Thyroid gland (tissue), 4 donors: ENCODE measurements at places on chromosomes 1 and 21. TPM values are rescaled to one million over a fixed set of nuclear protein-coding genes. Genes with fewer than 3 reads are reported as not detected.

GBP7 gene
- total RNA-seq = not detected

CRABP2 gene
- 3.0 TPM for total RNA-seq

SMPDL3B gene
- 22.3 TPM for total RNA-seq

- H3K4me1 ChIP-seq = peaks cover 17% of the 10 kb centered on the region
- no peaks in the 10 kb centered on the region for H3K27me3 ChIP-seq
- DNase-seq = no peak
These were observed 99.8 kb downstream of the KAZN start for GRCh38 chr1:14698314-14698713.

GRCh38 chr1:117398957-117399356 lies 31.7 kb downstream of the MAN1A2 start:
- H3K36me3 ChIP-seq = no peaks in the 10 kb centered on the region
- no peak for DNase-seq
- no peaks in the 10 kb centered on the region for H3K4me1 ChIP-seq
- H3K27ac ChIP-seq = no peak overlapping the region
- H3K4me3 ChIP-seq = no peak overlapping the region
- no peaks in the 10 kb centered on the region for H3K27me3 ChIP-seq

- no peak for DNase-seq
- H3K27ac ChIP-seq = no peak overlapping the region
- H3K4me3 ChIP-seq = no peak overlapping the region
These were observed 39.1 kb upstream of the IGSF5 start for GRCh38 chr21:39705849-39706248.

DNA sequence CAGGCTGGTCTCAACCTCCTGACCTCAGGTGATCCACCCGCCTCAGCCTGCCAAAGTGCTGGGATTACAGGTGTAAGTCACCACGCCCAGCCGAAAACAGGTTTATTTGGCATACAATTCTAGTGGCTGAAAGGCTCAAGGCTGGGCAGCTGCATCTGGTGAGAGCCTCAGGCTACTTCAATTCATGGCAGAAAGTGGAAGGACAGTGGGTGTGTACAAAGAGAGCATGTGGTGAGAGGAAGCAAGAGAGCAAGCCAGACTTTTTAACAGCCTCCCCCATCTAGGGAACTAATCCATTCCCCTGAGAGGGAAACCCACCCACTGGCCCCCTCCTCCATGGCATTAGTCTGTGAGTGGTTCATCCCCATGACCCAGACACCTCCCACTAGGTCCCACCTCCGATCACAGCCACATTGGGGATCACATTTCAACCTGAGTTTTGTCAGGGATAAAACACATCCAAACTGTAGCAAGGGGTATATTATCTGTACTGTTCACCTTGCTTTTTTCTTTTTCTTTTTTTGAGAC lies 9.5 kb downstream of the BMP8A start:
- H3K36me3 ChIP-seq = no peaks in the 10 kb centered on the region
- peaks cover 9% of the 10 kb centered on the region for H3K4me1 ChIP-seq
- H3K27ac ChIP-seq = no peak overlapping the region

DNA sequence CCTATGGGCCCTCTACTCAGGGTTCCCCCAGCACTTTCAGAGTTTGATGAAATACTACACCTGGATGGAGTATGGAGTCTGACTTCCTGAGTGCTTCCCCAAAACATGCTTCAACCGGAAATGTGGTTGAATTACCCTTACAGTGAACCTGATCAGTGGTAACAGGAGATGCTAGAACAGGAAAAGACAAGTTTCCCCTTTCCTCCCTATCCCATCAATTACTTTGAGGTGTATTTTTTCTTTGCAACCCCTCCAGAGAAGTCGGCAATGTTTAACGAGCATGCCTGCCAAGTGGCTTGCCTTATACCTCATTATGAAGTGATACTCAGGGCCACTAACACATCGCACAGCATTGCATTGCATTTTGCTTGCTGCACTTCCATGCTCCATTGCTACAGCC lies 7.0 kb downstream of the KRTAP15-1 start:
- no peaks in the 10 kb centered on the region for H3K4me1 ChIP-seq
- no peak for DNase-seq
- H3K27ac ChIP-seq = no peak overlapping the region

DNA sequence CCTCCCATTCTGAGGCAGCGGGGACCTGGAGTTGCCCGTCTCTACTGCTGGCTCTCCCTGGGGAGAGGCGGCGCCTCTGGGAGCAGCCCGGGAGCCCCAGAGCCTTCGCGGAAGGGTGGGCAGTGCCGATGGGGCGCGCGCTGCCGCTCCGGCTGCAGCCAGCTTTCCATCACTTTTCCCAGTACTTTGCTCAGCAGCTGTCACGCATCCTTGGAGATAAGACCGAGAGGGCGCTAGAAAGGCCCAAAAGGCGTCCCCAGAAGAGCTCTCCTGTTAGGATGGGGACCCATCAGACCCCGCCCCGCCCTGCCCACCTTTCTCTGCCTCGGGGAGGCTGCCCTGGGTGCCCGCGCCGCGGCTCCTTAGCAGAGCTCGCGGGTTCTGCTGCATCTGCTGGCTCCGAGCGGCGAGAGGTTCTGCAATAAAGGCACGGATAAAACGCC lies 534 bp downstream of the KCNH1 start:
- DNase-seq = peak; percentile 10
- H3K36me3 ChIP-seq = no peaks in the 10 kb centered on the region
- no peaks in the 10 kb centered on the region for H3K27me3 ChIP-seq
- H3K4me1 ChIP-seq = peaks cover 6% of the 10 kb centered on the region
- H3K4me3 ChIP-seq = peak overlapping the region; percentile 5

LAX1 gene
- 0.22 TPM for total RNA-seq

VHLL gene
- not detected for total RNA-seq

DNA sequence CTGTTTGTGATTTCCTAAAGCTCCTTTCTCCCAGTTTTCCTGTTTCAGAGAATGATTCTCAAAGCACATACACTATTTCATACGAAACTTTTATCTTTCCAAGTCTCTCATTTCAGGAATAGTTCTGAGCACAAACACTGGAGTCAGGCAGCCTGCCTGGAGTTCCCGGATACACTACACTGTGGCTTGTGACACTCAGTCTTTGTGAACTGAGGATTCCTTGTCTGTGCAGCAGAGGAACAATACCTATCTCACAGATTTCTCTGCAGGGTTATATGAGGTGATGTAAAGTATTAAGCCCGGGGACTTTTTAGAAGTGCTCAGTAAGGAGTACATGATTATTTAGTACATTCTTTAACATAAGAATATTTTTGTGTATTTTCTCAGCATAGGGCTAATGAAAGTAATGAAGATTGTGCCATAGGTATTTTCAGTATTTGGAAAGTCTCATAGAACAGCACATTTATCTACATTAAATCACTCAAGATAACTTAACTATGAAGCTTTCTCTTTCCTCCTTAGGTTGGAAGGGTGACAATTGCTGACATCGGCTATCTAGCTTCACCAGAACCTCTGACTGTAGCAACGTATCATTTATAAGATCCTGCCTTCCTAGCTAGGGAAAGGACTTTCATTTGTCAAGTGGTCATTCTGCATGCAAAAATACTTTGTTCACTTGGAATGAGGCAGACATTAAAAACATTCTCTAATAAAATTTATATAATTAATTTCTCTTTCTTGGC lies 12.9 kb downstream of the GBP2 start:
- no peak for DNase-seq
- H3K36me3 ChIP-seq = no peaks in the 10 kb centered on the region
- H3K4me1 ChIP-seq = no peaks in the 10 kb centered on the region
- H3K4me3 ChIP-seq = no peak overlapping the region

DNA sequence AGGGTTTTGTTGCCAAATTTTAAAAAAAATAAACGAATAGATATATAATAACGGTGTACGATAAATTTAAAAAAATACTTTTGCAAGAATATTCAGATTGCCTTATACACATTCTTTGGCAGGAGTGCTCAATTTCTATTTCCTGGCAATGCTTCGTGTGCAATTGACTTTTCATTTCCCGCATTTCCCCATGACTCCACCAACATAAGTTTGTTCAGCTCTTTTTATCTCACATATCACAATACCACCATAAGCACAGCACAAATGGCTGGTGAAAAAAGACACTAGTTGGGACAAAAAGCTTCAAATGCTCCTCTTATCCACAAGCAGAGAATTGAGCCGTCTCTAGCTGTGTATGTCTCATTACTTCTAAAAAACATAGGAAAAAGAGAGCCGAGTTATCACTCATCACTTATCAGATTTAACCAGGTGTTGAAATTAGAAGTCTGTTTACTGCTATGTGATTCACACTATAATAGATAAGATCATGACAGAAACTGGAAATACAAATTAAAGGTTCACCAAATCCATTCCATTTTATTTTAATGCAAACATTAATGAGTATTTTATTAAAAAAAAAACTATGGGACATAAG lies 28.9 kb upstream of the RGS1 start:
- DNase-seq = no peak
- H3K27ac ChIP-seq = no peak overlapping the region
- H3K27me3 ChIP-seq = no peaks in the 10 kb centered on the region
- H3K4me3 ChIP-seq = no peak overlapping the region
- no peaks in the 10 kb centered on the region for H3K36me3 ChIP-seq

CELA3B gene
- not detected for total RNA-seq

DNA sequence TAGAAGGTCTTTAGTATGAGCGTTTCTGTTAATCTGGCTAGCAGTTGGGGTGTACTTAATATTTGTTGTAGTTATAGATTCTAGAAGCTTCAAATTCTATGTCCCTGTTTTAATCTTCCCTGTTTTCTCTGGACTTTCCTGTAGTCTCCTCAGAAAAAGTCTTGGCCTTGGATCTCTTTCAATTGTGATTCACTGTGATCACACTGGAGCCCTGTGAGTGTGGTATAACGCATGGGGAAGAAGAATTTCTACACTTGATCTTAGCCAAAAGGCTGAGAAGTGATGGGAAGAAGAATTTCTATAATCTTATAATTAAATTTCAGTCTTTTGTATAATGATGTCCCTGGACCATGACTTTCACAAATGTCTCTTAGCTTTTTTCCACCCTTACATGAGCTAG lies 36.7 kb upstream of the COP1 start:
- no peak overlapping the region for H3K4me3 ChIP-seq
- no peak overlapping the region for H3K27ac ChIP-seq
- H3K27me3 ChIP-seq = no peaks in the 10 kb centered on the region
- DNase-seq = no peak

MNDA gene
- 2.0 TPM for total RNA-seq

DNA sequence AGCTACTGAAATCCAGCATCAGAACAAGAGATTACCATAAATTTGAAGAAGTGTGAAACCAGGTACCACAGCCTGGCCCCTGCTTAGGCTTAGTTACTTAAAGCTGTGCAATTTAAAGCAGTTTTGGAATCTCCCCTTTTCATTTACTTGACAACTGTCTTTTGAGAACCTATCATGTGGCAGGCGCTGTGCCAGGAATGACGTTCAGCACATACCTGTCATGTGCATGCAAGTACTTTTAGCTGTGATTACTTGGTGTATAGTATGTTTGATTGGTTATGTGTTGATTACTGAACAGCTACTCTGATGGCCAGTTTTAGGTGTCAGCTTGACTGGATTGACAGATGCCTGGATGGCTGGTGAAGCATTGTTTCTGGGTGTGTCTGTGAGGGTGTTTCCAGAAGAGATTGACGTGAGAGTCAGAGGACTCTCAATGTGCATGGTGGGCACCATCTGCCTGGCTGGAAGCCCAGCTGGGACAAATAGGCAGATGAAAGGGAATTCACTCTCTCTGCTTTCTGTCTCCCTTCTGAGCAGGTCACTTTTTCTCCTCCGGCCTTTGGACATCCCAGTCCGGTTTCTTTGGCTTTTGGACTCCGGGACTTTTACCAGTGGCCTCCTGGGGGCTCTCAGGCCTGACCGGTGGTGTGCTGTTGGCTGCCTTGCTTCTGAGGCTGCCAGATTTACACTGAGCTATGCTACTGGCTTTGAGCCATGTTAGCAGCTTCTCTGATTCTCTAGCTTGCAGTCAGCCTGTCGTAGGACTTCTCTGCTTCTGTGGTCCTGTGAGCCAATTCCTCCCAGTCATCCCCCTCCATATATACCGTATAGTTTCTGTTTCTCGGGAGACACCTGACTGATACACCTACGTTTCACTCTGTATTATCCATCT lies 178.0 kb downstream of the RYR2 start:
- H3K36me3 ChIP-seq = no peaks in the 10 kb centered on the region
- H3K27ac ChIP-seq = peak overlapping the region; percentile 59
- H3K4me3 ChIP-seq = no peak overlapping the region
- no peaks in the 10 kb centered on the region for H3K27me3 ChIP-seq
- peaks cover 12% of the 10 kb centered on the region for H3K4me1 ChIP-seq

DNA sequence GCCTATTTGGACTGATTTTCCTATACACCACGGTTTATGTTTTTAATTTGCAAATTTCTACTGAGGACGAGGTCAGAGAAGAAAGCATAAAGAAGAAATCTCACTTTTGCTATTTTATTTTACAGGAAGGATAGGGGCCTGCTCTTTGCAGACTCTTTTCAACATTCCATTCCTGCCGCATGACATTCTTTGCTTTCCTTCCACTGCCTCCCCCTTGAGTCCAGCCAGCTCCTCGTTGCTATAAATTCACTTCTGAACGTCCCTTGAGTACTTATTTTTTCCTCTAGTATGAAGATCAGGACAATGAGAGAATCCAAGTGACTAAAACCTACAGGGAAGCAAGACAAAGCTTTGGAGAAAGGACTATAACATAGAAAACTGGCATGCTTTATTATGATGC lies 53.4 kb upstream of the PTGFR start:
- DNase-seq = no peak
- H3K36me3 ChIP-seq = no peaks in the 10 kb centered on the region
- no peaks in the 10 kb centered on the region for H3K4me1 ChIP-seq

HRNR gene
- total RNA-seq = not detected

NEK2 gene
- not detected for total RNA-seq

DNA sequence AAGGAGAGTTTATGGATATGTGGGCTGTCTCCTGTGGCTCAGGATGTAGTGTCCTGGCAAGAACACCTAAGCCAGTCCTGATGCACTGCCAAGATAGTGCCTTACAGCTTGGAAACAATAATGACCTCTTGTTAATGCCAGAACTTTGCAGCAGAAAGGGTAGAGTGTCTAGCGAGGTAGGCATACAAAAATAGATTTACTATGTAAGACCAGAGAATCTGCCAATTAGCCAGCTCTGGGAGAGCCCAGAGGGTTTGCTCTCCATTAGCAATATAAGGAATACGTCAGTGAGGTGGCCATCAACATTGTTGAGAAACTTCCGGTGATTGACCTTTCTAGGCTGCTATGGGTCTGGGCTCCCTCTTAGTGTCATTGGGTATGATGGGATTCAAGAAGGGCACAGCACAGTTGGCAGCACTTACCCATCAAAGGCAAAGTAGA lies 178.5 kb upstream of the GALNT2 start:
- no peaks in the 10 kb centered on the region for H3K27me3 ChIP-seq
- H3K36me3 ChIP-seq = no peaks in the 10 kb centered on the region
- peaks cover 3% of the 10 kb centered on the region for H3K4me1 ChIP-seq
- no peak overlapping the region for H3K4me3 ChIP-seq
